ENCODE measurements at places on chromosomes 12 and 14.
A peak's percentile ranks its signal among the peaks of the same experiment; 100 is the strongest.

- no peak for DNase-seq
Observed at GRCh38 chr12:42143452-42144157, 1.1 kb downstream of the GXYLT1 start.

DNA sequence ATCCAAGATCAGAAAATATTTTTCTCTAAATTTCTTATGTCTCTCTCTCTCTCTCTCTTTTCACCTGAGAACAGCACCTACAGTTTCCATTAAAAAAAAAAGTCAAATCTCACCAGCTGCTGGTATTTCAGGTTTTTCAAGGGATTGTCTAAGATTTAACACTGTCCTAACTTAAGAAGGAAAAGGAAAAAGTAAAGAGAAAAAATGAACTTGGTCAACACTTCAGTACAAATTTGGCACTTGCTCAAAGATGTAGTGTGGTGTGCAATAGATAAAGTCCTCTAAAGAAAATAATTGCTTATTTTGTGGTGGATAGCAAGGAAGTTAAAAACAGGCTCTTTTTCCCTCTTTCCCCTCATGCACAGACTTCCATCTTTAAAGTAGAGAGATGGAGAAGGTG is 416.2 kb downstream of the SOX5 start:
- no peak for DNase-seq

- no peak for DNase-seq
Observed at GRCh38 chr12:95553197-95553943, 2.1 kb upstream of the USP44 start.

GRCh38 chr12:122093098-122093883 is 14.7 kb downstream of the MLXIP start:
- no peak for DNase-seq

DNA sequence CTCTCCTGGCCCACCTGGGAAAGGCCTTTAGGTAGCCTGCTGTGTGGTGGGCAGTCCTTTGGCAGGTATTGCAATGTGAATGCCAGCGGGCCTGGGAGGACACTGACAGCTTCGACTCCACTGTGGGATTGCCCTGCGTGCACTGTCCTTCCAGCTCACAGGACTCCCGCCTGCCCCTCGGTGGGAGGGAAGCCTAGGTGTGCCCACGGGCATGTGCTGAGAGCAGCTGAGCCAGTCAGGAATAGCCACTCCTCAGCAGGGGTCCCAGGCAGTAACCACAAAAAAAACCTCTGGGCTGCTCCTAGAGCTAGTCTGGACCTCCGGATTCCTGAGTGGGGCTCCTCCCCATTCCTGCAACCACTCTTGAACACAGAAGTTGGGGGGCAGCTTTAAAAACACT is 278.2 kb downstream of the FOXN3 start:
- no peak for DNase-seq

DNA sequence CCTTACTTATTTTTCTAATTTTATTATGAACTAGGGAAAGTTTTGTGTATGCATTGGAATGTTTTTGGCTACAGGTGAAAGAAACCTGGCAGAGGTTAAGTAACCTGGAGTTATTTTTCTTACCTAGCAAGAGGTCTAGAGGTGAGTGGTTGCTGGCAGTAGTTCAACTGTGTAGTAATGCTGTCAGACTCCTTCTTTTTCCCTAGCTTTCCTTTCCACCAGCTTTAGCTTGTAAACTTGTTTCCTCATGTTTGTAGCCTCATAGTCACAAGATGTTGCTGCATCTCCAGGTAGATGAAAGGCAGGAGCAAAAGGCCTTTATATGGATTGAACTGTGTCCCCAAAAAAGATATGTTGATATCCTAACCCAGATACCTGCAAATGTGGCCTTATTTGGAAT is 105.1 kb upstream of the AMIGO2 start:
- DNase-seq = no peak

GRCh38 chr14:51069055-51069454 is 25.9 kb downstream of the TRIM9 start:
- no peak for DNase-seq

DNA sequence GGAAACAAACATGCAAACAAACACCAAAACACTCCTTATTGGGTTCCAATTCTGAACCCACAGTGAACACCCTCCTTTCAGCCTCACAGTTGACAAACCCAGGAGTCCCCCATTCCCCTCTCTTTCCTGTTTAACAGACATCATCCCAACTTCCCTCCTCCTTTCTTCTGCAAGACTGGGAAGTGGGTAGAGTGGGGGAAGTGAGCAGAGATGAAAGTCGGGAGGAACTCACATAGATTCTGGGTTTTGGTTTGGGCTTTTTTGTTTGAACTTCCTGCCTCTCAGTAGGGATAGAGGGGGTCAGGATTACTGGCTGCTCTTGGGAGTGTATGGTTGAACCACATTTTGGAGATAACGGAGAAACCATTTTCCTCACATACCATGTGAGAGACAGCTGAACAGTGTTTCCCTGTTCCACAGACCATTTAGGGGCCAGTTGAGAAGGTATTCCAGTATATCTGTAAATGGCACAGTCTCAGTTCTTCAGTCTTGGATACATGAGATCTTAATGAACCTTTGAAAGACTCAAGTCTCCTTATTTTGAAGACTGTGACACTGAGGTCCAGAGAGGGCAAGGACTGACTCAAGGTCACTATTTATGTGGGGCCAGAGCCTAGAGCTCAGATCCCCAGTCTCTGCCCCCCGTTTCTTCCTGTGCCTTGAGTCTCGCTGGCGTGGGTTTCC is 3.9 kb upstream of the GPR84 start:
- no peak for DNase-seq

DNA sequence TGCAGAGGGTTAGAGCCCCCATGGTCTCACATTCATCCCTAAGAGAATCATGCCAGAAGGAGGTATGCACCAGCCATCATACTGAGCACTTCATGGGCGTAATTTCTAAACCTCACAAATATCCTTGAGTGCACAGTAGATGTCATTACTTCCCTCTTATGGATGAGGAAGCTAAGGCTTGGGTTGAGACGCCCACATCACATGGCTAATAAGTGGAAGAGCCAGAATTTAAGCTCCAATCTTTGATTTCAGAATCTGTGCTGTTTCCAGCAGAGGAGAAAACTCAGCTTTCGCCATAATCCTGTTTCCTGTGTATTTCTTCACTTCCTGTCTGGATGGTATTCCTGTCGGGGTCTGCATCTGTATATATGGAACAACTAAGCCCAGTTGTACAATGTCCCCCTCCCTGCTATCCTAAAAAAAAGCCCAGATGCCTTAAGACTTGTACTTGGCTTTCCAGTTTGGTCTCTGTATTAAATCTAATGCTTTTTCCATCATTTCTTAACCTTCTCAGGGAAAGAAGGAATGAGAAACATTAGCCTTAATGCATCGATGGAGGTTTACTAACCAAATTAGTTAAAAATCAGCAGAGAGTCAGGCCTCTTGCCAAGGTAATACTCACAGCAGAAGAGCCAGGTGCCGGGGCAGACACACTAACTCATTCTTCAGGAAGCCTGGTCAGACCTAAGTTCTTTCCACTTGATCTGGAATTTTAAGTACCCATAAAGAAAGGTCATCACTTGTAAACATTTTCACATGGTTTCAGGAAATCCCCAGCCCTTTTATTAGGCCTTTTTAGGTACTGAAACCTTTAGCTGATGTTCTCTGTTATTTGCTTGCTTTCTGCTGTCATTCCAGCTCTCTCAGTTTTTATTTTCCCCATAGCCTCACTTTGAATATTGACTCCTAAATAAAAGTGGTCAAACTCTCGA is 5.3 kb downstream of the ISCU start:
- no peak for DNase-seq

DNA sequence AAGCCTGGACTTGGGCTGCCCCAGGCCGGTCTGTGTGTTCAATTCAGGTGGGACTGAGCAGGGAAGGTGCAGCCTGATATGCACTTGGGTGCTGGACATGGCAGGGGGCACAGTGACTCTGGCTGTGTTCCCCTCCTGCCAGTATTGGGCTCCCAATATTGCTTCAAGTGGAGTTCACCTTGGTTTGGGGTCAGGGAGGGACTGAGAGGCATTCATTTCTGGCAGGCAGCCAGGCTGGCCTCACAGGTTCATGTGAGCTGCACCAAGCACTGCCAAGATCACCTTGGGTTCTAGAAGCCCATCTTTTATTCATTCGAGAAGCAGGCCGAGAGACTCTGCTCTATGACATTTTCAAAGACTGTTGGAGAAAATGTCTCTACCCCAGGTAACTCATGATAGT is 245.0 kb downstream of the CHST11 start:
- no peak for DNase-seq

GRCh38 chr14:65976761-65977404 is 509.3 kb upstream of the CCDC196 start:
- DNase-seq = no peak

DNA sequence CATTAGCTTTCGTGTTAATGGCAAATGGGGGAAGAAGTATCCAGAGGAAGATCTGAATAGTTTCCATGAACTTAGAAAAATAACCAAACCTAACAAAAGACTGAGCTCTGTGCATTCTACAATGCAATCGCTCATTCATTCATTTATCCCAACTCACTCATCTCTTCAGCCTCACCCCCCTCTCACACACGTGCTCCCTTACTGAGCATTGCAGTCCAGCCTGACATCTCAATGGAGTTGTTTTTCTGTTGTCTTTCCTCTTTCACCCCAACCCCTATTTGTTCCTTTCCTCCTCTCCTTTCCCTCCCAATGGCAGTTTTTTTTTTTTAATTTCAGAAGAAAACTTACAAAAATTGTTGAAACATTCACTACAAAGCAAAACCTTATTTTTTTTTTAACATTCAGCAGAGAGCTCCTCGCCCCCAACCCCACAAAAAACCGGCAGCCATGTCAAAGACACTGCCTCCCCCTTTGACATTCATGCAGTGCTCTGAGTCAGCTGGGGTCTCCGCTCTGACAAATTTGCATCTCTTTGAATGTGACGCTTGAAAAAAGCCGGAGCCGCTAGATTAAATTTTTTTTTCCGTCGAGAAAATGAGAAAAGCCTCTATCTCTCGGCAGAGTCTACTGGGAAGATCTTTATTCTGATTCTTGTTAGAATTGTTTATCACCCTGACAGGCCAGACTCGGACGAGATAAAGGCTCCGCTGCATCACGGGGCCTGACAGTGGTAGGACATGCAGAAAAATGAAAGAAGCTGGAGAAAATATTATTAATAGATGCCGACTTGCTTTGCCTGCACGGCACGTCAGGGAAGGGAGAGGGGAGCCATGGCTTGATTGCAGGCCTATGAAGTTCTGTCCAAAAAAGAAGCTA is 775.6 kb downstream of the VRK1 start:
- no peak for DNase-seq

- DNase-seq = no peak
Observed at GRCh38 chr12:24062642-24063245, 113.3 kb upstream of the SOX5 start.

- no peak for DNase-seq
Observed at GRCh38 chr12:62657363-62657632, 190.7 kb downstream of the MON2 start.

DNA sequence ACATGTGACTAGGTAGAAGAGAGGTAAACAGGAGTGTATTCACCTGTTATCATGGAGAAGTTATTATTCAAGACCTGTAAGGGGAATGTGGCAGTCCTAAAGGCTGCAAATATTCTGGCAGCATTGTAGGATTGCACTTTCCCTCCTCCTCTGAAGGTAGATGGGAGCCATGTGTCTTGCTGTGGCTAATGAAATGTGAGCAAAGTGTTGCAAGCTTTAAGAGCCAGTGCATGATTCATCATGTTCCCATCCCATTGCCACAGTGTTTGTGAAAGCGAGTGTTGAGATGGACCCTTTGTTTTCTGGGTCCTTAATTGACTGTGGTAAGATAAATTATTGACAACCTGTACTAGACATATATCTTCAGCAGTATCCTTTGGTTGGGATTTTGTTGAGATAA is 128.7 kb downstream of the RGS6 start:
- DNase-seq = no peak

- DNase-seq = no peak
Observed at GRCh38 chr12:47862167-47862750, 42.5 kb downstream of the VDR start.

DNA sequence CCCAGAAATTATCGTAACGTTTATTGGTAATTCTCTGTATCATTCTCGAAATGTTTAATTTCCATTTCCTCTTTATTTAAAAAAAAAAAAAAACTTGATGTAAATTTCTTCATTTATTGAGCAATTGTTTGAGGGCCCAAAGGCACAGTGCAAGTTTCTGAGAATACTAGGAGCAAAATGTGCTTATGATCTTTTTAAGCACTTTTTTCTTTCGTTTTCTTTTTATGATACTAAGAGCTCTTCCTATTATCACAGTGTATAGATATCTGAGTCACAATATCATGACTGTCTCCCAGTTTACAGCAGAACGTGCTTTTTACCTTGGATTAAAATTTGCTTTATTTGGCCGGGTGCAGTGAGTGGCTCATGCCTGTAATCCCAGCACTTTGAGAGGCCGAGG is 5.6 kb downstream of the ATP2A2 start:
- DNase-seq = no peak

- no peak for DNase-seq
Observed at GRCh38 chr12:122834104-122834920, 945 bp upstream of the HIP1R start.

GRCh38 chr12:128783129-128783574 is 40.6 kb downstream of the SLC15A4 start:
- peak; percentile 6 for DNase-seq

GRCh38 chr12:66735275-66735674 is 56.4 kb upstream of the GRIP1 start:
- no peak for DNase-seq

- DNase-seq = no peak
Observed at GRCh38 chr14:24443053-24443665, 583 bp upstream of the SDR39U1 start.

DNA sequence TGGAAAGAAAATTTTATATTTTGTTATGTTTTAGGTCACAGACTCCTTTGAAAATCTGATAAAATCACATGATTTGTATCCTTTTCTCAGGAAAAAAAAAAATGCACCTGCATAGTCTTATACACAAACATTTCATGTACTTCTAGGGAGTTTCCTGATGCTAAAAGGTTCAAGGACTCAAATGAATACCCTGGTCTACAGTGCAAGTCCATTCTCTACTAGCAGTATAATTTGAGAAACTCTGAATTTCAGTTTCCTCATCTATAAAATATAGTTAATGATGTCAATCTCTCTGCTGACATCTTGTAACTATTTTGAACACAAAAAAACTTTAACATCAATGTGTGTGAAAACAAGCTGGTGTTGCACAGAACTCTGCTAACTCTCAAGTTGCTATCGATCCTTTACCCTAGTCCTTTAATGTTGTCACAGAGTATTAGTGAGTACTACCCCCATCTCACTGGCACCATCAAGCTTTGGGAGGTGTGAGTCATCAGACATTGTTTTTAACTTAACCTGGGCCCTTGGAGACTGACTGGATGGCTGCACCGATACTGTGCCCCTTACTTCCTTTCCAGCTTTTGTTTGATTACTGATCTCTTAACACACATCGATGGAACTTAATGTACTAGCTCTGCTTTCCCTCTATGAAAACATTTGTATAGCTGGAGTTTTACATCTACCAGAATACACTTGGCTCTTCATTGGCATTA is 251.9 kb upstream of the SOX5 start:
- no peak for DNase-seq

DNA sequence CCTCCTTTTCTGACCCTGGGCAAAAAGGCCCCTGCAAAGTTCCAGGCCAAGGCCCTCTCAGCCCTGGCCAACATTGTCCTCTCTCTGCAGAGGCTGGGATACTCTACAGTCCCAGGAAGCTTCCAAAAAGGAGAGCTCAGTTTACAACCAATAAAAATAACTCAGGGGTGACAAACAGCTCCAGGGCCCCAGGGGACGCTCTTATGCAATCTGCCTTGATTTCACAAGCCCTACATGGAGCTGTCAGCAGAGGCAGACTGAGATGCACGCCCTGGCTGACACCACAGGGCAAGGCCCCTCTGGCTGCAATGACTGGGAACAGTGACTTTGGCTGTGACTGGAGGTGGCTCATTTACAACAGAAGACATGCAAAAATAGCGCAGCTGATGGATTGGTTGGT is 129.0 kb upstream of the MED13L start:
- no peak for DNase-seq

GRCh38 chr14:38065106-38065762 is 142.5 kb upstream of the SSTR1 start:
- no peak for DNase-seq
